Mesothelial cell of epicardium (in vitro differentiated cells): ENCODE measurements at places on chromosomes 1 and 21.

DNA sequence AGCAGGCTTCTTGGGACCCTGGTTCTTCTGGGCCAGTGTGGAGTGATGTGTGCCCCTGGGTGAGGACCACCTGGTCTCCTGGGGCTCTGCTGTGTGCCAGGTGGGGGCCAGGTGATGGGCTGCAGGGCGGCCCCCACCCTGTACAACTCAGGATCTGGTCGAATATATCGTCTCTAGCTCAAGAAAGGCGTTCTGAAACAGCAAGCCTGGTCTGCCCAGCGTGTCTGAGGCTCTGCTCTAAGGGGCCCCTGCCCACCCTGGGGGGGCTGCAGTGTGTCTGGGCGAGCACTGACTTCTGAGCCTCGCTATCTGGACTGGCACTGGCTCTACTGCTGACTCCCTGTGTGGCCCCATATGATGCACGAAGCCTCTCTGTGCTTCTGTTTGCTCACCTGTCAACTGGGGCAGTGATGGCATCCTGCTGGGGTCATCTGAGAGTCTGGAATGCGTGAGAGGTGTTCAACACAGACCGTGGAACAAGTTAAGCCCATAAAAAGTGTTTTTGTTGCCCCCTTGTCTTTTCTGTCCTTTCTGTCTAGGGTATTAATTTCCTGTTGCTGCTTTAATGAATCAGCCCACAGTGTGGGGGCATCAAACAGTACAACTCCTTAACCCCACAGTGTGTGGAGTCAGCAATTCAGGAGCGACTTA lies 56.0 kb upstream of the TRAPPC10 start:
- no peak for DNase-seq

GRCh38 chr1:244173769-244174168 lies 122.7 kb downstream of the ZBTB18 start:
- DNase-seq: no peak

DNA sequence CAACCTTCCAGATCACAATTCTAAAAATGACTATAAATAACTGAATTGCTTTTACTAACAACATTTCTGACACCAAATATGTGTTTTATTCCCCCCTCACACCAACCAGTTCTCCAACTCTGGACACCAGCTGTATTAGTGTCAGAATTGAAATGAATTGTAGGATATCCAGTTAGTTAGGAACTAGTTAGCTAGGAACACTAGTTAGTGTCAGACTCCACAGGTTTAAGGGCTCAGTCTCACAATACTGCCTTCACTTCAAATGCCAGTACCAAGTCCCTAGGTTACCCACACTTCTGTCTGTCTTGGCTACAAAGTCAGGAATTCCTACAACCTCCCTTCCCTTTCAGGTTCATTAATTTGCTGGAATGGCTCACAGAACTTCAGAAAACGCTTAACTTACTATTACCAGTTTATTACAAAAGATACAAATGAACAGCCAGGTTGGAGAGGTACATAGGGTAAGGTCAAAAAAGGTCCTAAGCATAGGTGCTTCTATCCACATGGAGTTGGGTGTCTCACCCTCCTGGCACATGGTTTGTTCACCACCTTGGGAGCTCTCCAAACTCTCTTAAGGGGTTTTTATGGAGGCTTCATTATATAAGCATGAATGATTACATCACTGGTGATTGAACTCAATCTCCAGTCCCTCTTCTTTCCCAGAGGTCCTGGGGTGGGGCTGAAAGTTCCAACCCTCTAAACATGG lies 4.2 kb downstream of the STXBP3 start:
- no peak for DNase-seq

DNA sequence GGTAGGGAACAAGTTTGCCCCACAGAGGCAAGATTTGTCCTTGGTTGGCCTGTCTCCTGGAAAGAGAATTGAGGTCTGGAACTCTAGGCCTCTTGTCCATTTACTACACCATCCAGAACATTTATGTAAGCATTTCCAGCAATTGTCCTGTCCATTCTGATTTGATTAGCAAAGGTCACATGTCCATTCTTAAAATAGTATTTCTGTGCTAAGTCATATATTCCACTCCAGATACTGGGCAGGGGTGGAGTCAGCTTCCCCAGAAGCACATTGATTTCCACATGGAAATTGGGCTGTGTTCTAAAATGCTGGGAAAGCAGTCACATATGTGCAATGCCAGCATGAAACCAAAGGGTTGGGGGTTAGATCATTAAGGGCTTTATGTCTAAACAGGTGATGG lies 21.5 kb upstream of the FMN2 start:
- no peak for DNase-seq

DNA sequence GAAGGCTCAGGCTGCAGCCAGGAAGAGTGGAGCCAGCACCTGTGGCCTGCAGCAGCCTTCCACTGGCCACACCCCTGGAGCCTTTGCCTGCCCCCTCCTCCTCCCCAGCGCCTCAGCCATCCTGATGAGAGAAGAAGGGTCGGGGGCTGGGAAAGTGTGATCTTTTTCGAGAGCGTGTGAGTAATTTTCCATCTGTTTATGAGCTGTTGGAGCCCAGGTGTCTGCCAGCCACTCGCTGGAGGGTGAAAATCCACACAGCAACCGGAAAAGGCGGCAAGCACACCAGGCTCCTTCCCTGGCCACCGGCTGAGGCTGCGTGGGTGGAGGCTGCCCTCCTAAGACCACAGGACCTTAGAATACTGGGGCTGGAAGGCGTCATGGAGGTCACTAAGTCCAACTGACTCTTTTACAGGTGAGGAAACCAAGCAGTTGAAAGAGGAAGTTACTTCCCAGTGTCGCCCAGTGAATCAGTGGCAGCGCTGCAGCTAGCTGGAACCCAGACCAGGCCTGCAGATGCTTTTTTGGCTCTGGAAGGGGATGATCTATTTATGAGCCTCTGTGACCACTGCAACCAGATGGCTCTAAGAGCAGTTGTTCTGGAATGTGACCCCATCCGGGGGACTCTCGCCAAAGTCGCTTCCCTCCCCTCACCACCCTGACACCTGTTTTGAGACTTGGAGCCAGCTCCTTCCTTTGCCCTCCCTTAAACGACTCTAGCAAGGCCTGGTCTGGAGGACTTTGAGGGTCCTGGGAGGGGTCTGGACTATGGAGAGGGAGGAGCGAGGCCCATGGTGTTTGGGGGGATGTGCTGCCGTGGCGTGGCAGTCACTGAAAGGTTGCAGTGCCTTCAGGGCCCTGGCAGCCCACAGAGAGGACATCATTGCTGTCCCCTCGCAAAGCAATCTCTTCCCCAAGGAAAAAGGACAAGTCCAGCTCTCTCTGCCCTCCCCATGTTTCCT lies 54.5 kb downstream of the LGR6 start:
- DNase-seq: no peak

- DNase-seq: no peak
These were observed 160.1 kb downstream of the FASLG start for GRCh38 chr1:172818841-172819527.

DNA sequence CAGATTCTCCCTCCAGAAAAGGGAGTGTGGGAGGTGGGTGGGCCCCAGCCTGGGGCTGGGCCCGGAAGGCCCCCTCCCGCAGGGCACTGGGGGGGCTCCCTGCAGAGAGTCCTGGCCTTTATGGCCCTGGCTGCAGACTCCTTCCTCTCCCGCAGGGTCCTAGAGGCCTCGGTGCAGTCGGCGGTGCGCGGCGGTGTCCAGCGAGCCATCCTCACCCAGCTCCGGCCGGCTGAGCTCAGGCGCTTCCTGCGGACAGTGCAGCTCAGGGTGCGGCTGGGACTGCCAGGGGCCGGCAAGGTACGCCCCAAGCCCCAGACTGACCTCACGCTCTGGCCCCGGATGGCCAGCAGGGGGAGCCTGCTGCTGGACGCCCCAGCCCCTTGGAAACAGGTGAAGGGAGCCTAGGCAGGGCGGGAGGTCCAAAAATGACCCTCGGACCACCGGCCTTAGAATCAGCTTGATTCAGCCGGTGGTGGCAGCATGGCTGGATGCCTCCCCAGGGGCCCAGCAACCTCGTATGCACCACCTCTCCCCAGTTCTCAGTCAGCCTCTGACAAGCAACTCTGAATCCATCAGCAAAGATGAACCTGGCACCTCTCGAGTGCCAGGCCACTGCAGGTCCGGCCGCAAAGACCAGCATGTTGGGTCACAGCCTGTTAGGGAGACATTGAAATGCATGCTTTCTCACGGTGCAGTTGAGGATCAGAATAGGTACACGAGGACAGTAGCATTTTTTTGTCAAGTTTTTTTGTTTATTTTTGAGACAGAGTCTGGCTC lies 20.6 kb downstream of the MTHFR start:
- no peak for DNase-seq

DNA sequence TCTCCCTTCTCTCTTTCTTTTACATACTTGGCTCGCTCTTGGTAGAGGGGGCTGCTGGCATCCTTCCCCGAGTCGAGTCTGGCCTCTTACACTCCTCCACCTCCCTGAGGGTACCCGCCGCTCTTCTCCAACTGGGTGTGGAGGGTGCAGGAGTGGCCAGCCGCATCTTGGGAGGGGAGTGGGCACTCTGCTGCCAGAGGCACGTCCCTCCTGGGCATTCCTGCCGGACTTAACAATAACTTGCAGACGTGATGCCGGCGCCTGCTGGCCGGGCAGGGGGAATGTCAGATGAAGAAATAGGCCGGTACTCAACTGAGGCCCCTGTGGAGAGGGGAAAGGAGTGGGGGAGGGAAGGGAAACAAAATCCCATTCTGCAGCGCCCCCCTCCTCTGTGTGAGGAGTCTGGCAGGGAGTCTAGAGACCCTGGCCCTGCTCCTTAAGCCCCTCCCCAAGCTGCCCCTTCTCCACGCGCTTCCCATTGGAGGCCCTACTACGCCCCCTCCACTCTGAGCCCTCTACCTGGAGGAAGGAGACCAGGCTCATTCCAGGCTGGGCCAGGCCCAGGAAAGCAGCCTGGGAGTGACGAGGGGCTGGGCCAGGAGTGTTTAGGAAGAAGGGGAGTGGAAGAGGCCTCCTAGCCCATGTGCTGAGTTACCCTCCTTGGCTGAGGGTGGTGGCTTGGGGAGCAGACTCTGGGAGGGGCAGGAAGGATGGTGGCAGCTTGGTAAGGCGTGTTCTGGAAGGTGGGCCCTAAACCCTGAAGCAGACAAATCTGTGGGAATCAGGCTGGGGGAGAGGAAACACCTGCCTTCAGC lies 1.8 kb downstream of the ATP2B4 start:
- DNase-seq: no peak

GRCh38 chr1:85663382-85663781 lies 44.9 kb downstream of the ZNHIT6 start:
- DNase-seq: no peak

GRCh38 chr1:25917996-25918395 lies 11.8 kb upstream of the STMN1 start:
- DNase-seq: no peak

DNA sequence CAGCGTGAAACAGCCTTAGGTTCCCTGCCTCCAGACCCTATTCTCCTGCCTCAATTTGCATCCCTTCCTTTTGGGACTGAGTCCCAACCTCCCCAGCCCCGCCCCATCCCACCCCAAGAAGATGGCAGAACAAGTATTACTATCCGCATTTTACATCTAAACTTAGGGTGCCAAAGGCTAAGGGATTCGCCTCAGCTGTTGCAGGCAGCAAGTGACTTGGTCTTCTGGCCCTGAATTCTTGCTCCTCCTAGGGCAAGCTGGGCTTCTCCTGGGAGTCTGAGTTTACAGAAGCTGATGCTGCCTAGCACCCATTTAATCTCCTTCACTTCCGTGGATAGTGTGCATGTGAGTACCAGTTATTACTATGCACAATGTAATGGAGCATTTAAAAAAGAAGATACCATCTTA lies 161.3 kb upstream of the NR5A2 start:
- DNase-seq: no peak

DNA sequence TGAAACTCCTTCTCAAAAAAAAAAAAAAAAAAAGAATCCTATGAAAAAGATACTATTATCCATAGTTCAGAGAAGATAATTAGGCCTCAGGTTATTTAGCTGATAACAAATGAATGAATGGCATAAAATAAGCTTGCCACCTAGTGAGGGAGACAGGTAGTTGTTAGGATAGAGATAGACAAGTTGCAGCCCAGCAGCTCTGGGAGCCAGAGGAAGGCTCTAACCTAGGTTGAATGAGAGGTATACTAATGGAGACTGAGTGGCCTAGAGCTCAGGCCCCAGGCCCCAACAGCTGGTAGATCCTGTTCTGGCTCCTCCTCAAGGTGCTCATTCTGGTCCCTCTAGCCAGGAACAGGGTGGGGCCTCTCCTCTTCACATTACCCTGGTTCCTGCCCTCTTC lies 20.6 kb upstream of the RSPO1 start:
- DNase-seq: no peak

- no peak for DNase-seq
These were observed 102.5 kb upstream of the KIF26B start for GRCh38 chr1:245052258-245052657.

DNA sequence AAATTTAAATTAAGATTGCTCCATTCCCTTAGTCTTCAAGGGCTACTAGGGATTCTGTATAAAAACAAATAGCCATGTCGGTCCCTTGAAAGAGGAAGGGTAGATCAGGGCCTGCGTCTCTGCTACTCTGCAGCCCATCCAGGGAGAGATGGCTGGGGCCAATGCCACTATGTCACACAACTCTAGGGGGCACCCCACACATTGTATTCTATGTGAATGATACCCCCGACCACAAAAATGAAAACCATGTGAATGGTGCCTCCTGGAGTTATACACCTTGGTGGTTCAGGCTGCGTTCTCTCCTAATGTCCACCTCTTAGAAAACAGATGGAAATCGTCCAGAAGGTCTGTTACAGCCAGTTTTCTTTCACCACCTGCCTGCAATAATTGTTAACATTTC lies 18.0 kb downstream of the PIK3C2B start:
- DNase-seq: no peak

DNA sequence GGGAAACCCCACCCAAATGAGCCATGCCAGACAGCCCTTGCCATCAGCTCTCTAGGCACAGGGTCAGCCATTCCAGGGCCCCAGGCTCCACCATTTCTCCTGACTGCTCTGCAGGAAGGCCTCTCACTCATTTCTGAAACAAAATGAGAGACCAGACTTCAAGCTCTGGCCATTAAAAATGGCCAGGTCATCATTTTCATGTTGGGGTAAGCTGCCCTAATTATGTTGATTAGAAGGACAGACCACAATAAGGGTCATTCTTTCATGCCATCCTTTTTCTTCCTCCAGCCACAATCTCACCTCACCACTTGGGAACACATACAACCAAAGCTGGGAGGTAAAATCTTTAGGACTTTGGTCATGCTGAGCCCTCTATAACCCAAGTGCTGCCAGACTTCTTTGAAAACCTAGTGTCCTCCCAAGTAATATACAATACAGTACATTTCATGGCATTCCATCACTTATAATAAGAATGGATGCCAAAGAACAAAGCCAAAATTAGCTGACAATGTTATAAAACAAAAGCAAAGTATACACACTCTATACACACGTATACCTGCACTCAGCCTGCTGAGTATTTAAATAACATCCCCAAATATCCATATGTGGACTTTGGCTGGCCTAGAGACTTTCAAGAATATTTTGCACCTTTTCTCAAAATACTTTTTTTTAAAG lies 22.4 kb upstream of the RBBP5 start:
- DNase-seq: no peak
